RWPE2 (cell line): ENCODE measurements at places on chromosomes 5 and 9.

- DNase-seq = no peak
These were observed 57.7 kb downstream of the DUSP1 start for GRCh38 chr5:172713113-172713808.

DNA sequence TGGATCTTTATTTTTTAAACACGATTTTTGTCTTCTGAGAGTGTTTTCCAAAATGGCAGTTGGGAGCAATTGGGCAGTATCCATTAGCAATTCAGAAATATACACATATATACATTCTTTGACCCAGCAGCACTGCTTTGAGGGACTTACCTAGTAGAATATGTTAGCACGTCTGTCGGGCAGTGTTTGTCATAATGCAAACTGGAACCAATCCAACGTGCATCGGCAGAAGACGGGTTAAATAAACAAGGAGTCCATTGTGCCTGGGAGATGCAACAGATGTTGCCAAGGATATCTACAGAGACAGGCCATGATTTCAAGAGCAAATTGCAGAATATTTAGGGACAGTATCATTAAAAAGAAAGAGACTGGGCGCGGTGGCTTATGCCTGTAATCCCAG is 107.0 kb downstream of the COL5A1 start:
- DNase-seq = no peak

DNA sequence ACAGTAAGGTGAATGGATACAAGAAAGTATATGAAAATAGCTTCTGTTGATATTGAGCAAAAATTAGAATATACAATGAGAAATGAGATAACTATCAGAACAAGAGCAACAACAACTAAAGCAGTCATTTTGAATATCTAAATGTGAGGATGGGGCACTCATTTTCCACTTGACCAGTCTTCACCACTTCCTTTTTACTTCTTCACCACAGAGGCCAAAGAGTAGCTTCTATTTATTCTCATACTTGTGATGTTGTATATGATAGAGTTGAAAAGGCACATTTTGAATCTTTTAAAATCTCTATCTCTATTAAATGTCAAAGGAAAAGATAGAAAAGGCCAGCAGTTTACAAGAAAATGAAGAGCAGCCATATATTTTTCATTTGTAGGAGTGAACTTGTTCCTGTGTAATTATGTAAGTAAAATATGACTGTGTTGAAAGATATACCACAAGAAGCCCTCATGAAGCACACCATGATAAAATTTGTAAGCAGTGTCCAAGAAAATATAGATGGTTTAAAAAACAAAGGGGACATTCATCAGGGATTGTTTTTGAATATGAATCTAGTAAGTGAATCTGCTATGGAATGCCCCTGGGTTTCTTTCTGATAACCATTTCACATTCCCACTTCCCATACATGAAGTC is 39.2 kb downstream of the ADAMTS19 start:
- no peak for DNase-seq

GRCh38 chr5:103234239-103234975 is 24.2 kb upstream of the MACIR start:
- no peak for DNase-seq

- DNase-seq = no peak
These were observed 153.6 kb downstream of the MSX2 start for GRCh38 chr5:174877987-174878386.

GRCh38 chr9:126399251-126399650 is 72.6 kb downstream of the MVB12B start:
- no peak for DNase-seq

- DNase-seq = peak; percentile 44
These were observed 18.4 kb downstream of the CARD19 start for GRCh38 chr9:93114169-93114983.

DNA sequence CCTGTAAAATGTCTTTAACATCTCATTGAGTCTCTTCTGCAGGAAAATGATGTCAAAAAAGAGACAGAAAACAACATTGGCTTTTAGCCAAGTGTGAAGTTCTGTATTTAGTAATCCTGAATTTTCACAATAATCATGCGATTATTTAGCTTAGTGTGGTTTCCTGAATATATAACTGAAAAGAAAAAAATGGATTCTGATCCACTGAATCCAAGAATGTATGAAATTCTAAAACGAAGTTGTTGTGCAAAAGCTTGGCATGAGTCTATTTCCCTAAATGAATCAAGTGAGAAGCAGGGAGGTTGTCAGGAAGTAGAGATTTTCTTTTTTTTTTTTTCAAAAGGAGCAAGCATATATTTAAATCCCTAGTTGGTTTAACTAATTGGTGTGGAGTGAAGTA is 145.9 kb upstream of the CDH6 start:
- DNase-seq = no peak

GRCh38 chr9:76609285-76610010 is 150.5 kb downstream of the GCNT1 start:
- DNase-seq = no peak

DNA sequence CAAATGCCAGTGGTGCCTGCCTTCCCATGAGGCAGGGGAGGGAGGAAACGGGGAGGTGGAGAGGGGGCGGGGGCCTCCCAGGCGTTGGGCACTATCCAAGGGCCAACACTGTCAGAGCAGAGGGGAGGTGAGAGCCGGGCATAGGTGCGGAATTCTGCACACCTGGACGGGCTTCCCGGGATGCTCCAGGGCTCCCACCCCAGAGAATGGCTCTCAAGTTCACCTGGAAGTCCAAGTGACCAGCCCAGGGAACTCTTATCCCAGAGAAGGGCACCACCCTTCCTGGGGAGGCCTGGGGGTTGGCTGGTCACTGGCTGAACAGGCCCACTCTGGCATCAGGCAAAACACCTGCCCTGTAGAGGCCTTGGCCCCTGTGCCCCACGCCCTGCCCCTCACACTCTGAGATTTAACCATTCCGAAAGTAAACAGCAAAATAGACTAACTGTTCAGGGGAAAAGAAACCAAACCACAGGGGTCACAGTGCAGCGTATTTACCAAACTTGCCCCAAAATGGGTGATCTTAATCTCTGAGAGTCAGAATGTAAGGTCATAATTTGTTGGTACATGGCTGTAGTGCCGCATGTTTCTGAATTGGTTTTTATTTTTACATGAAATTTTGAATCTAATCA is 2.7 kb downstream of the CSF2 start:
- DNase-seq = no peak

DNA sequence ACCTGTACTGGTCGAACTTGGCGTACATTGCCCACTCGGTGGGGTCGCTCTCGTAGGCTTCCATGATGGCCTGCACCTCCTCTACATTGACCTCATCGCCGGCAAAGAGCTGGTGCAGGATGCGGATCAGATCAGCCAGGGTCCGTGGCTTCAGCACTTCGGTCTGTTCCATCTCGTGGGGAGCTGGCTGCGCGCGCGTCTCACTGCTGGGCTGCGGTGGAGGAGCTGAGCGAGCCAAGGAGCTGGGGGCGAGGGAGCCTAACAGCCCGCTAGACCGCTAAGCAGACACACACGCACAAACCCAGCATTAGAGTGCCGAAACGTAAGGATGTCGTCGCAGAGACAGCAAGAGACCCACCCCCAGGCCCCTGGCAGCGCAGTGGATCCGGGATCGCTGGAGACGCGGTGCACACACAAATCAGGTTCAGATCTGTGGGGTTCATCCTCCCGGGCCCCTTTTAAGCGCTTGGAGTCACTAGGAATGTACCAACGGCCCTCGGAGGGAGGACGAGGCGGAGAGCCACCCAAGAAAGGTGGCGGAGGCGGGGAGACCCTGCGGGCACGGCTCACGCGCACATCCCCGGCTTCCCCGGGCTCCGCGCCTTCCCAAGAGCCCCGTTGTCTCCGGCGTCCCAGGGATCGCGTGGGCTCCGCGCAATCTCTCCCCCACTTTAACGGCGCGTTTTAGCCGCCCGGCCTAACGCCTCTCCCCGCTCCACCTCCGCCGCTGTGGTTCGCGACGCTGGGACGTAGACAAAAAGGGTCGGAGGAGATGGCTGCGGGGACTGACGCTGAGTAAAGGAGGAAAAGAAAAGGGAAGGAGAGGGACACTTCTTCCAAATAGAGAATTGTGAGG is at the start of gene CDO1:
Gene CDO1 (minus strand): TSS at position 434 of the 856 bp plus-strand sequence. CDS start 262 bp downstream, at position 172.
- peak; percentile 61 for DNase-seq

- no peak for DNase-seq
These were observed 185.5 kb upstream of the KCNN2 start for GRCh38 chr5:114176356-114176755.

GRCh38 chr9:124054582-124055227 is 43.1 kb downstream of the LHX2 start:
- DNase-seq = no peak

DNA sequence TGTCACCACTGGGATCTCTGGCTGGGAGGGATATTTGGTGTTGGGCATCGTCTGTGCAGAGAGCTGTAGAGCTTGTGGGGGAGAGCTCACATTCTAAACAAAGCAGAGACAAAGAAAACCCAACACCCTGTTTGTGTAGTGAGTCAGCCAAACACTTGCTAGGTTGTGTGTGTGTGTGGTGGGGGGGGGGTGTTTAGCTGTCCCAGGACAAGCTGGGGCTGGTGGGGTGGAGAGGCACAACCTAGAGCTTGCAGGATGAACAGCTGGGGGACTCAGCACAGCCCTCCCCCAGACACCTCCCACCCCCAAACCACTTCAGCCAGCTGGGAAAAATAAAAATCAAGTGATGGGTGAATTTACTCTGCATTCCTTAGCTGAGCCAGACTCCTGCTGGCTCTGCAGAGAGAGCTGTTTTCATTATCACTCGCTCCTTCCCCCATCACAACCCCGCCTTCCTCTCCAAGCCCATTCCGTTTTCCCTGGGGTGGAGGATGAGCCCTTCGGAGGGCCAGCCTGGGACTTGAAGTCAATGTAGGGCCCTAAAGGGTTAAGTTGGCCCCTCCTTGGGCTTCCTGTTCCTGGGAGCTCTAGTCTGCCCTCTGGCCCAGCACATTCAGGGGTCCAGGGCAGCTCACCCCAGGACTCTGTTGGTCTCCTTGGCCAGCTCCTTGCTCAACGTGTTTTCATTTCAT is 2.6 kb downstream of the OLFML2A start:
- DNase-seq = no peak

- DNase-seq = no peak
These were observed 60.1 kb upstream of the HSPA9 start for GRCh38 chr5:138635265-138635664.
